ENCODE measurements at places on chromosomes 2 and 18. TPM values are rescaled to one million over a fixed set of nuclear protein-coding genes. Genes with fewer than 3 reads are reported as not detected.
A peak's percentile ranks its signal among the peaks of the same experiment; 100 is the strongest.

- H3K27me3 ChIP-seq, result no peaks in the 10 kb centered on the region
- peak overlapping the region; percentile 72 for H3K4me3 ChIP-seq
- DNase-seq, result peak; percentile 83
- H3K36me3 ChIP-seq, result no peaks in the 10 kb centered on the region
- peak overlapping the region; percentile 89 for H3K27ac ChIP-seq
Observed at GRCh38 chr2:191845248-191845715, 1.6 kb downstream of the CAVIN2 start.

- H3K27ac ChIP-seq, result no peak overlapping the region
- peaks cover 7% of the 10 kb centered on the region for H3K4me1 ChIP-seq
- no peak for DNase-seq
- H3K4me3 ChIP-seq, result no peak overlapping the region
Observed at GRCh38 chr2:164823126-164823525, 18.5 kb downstream of the COBLL1 start.

- H3K27me3 ChIP-seq, result no peaks in the 10 kb centered on the region
- no peak overlapping the region for H3K4me3 ChIP-seq
- no peak for DNase-seq
- no peaks in the 10 kb centered on the region for H3K36me3 ChIP-seq
- H3K27ac ChIP-seq, result no peak overlapping the region
Observed at GRCh38 chr2:84846741-84847142, 34.1 kb downstream of the TRABD2A start.

GRCh38 chr2:32946314-32947075, at the start of gene LTBP1:
TSS of gene LTBP1 (plus strand) at chr2:32946953. CDS start at chr2:32947325, 372 bp downstream.
- H3K36me3 ChIP-seq, result no peaks in the 10 kb centered on the region
- peak within 1 kb of the TSS; percentile 89 for H3K27ac ChIP-seq
- DNase-seq, result peak; percentile 88
- no peaks in the 10 kb centered on the region for H3K27me3 ChIP-seq
- peak within 1 kb of the TSS; percentile 41 for H3K4me3 ChIP-seq

DNA sequence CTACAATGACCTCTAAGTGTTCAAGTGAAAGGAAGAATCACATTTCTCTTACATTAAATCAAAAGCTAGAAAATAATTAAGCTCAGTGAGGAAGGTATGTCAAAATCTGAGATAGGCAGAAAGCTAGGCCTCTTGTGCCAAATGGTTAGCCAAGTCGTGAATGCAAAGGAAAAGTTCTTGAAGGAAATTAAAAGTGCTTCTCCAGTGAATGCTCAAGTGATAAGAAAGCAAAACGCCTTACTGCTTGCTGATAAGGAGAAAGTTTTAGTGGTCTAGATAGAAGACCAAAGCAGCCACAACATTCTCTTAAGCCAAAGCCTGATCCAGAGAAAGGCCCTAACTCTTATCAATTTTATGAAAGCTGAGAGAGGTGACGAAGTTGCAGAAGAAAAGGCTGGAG, 932.3 kb upstream of the ACVR2A start:
- H3K4me1 ChIP-seq, result no peaks in the 10 kb centered on the region
- no peak for DNase-seq
- no peaks in the 10 kb centered on the region for H3K36me3 ChIP-seq
- H3K27ac ChIP-seq, result no peak overlapping the region
- no peak overlapping the region for H3K4me3 ChIP-seq
- no peaks in the 10 kb centered on the region for H3K27me3 ChIP-seq

- no peaks in the 10 kb centered on the region for H3K4me1 ChIP-seq
- DNase-seq, result no peak
- H3K27ac ChIP-seq, result no peak overlapping the region
- H3K27me3 ChIP-seq, result no peaks in the 10 kb centered on the region
- peaks cover 8% of the 10 kb centered on the region for H3K36me3 ChIP-seq
Observed at GRCh38 chr2:195741191-195741590, 84.2 kb downstream of the SLC39A10 start.

DNA sequence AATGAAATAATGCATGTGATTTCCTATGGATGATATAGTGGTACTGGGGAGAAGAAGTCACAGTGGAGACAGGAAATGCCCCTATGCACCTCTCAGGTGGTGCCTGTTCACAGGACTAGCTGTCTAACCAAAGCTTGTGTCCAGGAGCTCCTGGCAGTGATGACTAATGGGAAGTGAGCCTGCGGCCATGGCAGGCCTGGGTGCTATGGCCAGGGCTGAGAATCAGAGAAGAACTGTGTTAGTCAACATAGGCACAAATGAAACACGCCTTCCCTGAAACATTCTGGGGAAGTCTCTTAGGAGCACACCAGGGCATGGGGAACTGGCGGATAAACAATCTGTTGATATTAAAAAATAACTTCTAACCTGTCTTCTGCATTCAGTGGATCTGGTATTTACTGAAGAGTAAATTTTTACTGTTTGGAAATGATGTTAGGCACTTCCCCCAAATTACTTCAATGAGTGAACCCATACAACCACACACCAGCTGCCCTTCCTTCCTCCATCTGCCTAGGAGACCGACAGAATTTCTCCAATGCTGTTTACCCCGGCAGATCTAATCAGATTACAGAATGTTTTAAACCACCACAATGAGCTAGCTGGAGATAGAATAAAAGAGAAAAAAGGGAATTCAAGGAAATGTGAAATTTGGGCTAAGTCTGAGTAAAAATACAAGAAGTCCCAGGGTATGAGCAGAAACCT, 67.4 kb downstream of the MEP1B start:
- H3K4me3 ChIP-seq, result no peak overlapping the region
- no peaks in the 10 kb centered on the region for H3K4me1 ChIP-seq
- H3K36me3 ChIP-seq, result no peaks in the 10 kb centered on the region
- no peaks in the 10 kb centered on the region for H3K27me3 ChIP-seq
- DNase-seq, result no peak
- H3K27ac ChIP-seq, result no peak overlapping the region

DNA sequence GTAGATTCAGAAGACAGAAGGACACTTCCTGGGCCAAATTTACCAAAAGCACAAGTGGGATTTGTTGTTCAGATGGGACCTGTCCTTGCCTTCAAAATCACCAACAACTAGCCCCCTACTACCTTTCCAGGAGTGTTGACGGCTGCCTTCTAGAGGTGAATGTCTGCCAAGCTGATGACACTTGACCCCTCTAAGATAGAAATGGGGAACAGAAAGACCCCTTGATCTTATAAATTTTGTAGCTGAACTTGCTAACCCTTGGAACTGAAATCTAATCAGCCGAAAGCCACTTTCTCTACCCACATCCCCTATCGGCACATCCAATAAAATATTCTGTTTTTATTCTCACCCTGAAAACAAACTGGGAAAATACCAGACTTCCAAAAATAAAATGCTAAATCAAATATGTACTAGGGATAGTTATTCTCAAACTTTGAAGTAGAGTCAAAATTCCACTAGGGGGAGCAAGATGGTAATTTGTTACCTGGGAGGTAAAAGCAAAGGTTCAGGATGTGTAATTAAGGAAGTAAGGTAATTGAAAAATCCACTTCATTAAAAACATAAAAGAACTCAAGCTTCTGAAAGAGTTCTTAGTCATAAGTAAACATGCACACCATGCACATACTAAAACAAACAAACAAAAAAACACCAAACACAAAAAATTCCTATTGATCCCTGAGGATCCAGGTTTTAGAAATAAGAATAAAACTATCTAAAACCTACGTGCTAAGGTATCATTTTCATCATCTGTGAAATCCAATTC, 119.2 kb downstream of the ANKRD44 start:
- DNase-seq, result no peak
- no peaks in the 10 kb centered on the region for H3K27me3 ChIP-seq
- no peak overlapping the region for H3K27ac ChIP-seq
- no peaks in the 10 kb centered on the region for H3K36me3 ChIP-seq

- DNase-seq, result no peak
- H3K27me3 ChIP-seq, result no peaks in the 10 kb centered on the region
- H3K36me3 ChIP-seq, result no peaks in the 10 kb centered on the region
- no peak overlapping the region for H3K4me3 ChIP-seq
- H3K4me1 ChIP-seq, result no peaks in the 10 kb centered on the region
Observed at GRCh38 chr2:190156530-190157212, 94.1 kb upstream of the MSTN start.

GRCh38 chr2:145957929-145958328, 1438.0 kb upstream of the ZEB2 start:
- no peak overlapping the region for H3K27ac ChIP-seq
- no peak overlapping the region for H3K4me3 ChIP-seq
- H3K27me3 ChIP-seq, result no peaks in the 10 kb centered on the region

DNA sequence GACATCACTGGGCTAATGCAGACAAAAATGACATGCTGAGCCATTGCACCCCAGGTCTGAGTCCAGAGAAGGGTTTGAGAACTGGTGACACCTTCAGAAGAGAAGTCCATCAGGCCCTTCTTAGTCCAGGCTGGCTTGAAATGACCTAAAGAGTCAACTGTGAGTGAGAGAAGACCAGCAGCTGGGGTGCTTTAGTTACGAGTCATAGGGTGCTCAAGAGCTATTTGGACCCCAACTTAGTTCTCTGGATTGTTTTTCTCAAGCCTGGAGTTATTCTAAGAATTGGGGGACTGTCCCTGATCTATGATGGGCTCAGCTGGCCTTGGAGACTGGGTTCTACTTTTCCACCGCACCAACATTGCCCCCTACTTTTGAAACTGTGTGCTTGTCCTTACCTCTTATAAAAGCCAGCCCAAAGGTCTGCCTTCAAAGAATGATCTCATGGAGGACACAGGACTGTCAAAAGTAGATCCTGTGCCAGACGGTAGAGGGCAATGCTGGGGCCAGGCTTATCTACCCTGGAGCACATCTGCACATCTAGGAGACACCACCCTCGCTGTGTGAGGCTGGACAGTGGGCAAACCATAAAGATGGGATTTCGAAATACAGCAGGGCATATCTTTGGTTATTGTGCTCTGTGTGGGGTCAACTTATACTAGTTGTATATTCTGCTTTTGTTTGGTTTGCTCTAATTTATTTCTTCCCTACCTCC, 333.0 kb upstream of the SLC14A2 start:
- no peak overlapping the region for H3K4me3 ChIP-seq
- no peaks in the 10 kb centered on the region for H3K27me3 ChIP-seq
- no peaks in the 10 kb centered on the region for H3K4me1 ChIP-seq
- no peak overlapping the region for H3K27ac ChIP-seq

DNA sequence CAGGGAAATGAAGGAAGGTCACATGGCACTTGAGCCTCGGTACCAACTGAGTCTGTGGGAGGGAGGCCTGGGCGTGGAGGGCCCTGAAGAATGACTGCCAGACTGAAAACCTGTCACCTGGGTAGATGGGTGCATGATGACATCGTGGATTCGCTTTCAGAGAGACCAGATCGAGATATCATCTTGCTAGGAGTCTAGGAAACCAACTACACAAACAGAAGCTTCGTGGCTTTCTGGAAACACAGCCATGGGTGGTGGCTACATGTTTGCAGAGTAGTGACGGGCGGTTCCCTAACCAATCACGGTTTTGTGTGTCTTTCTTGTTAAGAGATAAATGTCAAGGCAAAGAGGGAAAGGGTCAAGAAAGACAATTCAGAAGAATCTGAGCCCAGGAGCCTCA, 155.0 kb downstream of the EIPR1 start:
- no peaks in the 10 kb centered on the region for H3K27me3 ChIP-seq
- H3K4me1 ChIP-seq, result no peaks in the 10 kb centered on the region
- no peak overlapping the region for H3K4me3 ChIP-seq
- H3K27ac ChIP-seq, result no peak overlapping the region
- no peak for DNase-seq
- H3K36me3 ChIP-seq, result no peaks in the 10 kb centered on the region

DNA sequence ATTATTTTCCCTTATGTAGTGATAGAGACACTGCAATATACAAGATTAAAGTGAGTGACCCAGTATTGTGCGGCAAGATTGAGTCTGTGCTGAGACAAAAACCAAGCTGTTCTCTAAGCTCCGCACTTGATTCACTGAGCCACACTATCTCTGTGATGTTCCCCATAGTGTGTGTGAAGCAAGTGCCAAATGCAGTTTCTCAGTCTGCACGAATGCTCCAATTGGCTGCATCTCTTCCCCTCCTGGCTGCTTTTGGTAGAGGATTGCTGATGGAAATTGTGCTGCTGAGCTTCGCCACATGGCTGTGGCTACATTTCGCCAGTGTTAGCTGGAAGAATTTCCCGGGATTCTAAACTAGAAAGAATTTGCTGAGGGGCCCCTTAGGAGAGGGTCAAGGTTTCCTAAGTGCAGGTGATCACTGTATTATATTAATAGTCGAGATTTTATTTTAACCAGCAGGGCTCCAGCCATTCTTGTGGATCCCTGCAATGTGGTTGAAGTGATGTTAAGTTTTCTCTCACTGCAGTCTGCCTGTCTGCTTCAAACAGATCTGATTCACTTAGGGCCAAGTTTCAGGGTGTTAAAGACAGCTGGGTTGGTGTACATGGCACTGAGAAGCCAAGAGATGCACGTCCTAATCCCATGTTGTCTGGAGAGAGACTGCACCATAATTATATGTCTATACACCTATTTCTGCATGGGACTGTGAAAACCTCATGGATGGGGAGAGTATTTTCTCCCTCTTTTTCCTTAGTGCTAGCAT, 317.2 kb downstream of the DCC start:
- H3K27me3 ChIP-seq, result no peaks in the 10 kb centered on the region
- H3K4me1 ChIP-seq, result no peaks in the 10 kb centered on the region
- no peak overlapping the region for H3K27ac ChIP-seq
- no peak overlapping the region for H3K4me3 ChIP-seq
- DNase-seq, result no peak
- no peaks in the 10 kb centered on the region for H3K36me3 ChIP-seq

DNA sequence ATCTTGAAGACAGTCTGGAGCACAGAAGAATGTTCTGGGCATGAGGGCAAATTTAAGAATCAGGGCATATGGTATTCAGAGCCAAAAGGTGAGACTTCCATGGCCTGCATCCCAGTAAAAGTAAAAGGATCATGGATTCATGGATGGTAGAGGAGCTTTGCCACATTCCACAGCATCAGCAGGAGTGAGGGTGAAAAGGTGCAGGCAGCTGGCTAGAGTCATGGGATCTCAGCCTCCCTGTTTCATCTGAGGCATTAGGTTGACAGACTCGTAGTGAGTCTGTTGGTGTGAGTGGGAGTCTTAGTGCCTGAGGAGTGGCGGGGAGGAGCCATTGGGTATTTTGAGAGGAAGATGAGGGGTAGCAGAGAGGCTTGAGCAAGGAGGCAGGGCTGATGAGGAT, 301.6 kb downstream of the CYP26B1 start:
- no peak overlapping the region for H3K27ac ChIP-seq
- H3K36me3 ChIP-seq, result no peaks in the 10 kb centered on the region
- no peak for DNase-seq
- H3K4me3 ChIP-seq, result no peak overlapping the region

GRCh38 chr2:200650195-200650594, 64.4 kb downstream of the AOX1 start:
- H3K4me3 ChIP-seq, result no peak overlapping the region
- H3K27ac ChIP-seq, result no peak overlapping the region
- H3K36me3 ChIP-seq, result no peaks in the 10 kb centered on the region

- no peak for DNase-seq
- no peaks in the 10 kb centered on the region for H3K27me3 ChIP-seq
- no peak overlapping the region for H3K4me3 ChIP-seq
Observed at GRCh38 chr18:43004421-43004820, 111.1 kb downstream of the RIT2 start.

Gene PROKR1
- total RNA-seq, result 1.1 TPM

Gene BUB1
- 0.81 TPM for total RNA-seq

Gene AKAIN1
- total RNA-seq, result not detected

Gene SPRED2
- 10.0 TPM for total RNA-seq

Gene EGR4
- 0.14 TPM for total RNA-seq

Gene DUSP2
- not detected for total RNA-seq

Gene CGREF1
- total RNA-seq, result 1.1 TPM

Gene MRO
- total RNA-seq, result under 0.01 TPM

Gene KCNJ3
- under 0.01 TPM for total RNA-seq

Gene CYTIP
- total RNA-seq, result 3.5 TPM

Gene CCNT2
- total RNA-seq, result 33.2 TPM

Measured in sigmoid colon (tissue), 7 donors.